ENCODE measurements at places on chromosomes 2 and 18. TPM values are rescaled to one million over a fixed set of nuclear protein-coding genes. Genes with fewer than 3 reads are reported as not detected.

DNA sequence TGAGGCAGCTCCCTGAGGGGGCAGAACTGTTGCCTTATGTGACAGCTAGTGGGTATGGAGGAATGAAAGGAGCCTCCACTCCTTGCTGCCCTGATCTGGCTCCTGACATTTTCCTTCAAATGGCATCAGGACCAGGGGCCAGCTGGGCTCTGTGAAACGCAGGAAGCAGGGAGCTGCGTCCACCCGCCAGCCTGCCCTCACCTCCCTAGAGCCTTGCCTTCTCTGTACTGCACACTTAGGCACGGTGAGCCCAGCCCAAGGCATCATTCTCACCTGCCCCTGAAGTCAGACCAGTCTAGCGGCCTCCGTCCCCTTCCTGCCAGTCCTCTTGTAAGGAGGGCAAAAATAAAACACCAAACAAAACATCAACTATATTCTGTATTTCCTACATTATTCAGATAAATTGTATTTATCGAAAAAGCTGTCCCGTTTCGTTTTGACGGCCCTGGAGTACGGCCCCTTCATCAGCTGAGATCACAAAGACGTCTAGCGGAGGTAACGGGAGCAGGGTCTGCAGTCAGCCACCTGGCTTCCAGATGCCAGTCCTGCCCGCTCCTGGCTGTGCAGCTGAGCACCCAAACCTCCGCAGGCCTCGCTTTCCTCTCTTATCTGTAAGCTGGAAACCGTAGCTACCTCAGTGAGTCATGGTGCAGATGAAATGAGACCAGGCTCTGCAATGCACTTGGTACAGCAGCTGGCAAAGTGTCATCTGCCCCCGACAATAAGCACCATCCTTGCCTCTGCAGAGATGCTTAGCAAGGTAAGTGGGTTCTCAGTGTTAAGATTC lies 6.9 kb upstream of the CTDP1 start:
- no peak for DNase-seq

Gene ITGA4
- total RNA-seq = 12.5 TPM

DNA sequence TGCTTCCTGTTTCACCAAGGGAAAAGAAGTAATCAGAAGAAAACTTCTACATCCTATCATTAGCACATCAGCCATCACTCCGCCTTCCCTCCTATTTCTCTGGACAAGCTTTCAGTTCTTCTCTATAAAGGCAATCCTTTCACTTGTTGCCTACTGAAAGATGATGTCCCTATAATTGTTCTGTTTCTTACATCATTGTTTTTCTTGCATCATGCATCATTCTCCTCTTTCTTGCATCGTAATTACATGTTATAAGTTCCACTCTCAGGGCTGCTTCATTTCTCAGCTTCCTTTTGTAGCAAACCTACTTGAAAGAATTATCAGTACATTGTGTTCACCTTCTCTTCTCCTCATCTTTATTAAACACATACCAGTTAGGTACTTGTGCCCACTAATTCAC lies 7.2 kb downstream of the SLC30A6 start:
- DNase-seq = no peak

- DNase-seq = no peak
Measured at GRCh38 chr2:28488858-28489575, 6.8 kb upstream of the PLB1 start.

Gene CCDC68
- 38.6 TPM for total RNA-seq

Gene LYPD6
- 42.6 TPM for total RNA-seq

DNA sequence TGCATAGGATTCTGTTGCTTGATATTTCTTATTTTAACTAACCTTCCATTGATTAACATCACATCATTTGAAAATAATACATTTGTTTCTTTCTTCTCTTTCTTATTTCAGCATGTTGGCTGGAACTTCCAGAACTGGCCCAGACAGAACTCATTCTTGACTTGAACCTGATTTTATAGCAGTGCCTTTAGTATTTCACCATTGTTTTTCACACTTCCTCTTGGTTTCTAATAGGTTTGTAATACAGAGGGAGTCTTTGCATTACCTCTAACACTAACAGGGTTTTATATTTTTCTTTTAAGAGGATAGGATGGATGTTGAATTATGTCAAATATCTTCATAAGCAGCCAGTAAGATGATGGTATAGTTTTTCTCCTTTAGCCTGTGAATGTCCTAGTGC lies 39.2 kb downstream of the SEMA4F start:
- no peak for DNase-seq

Gene NEURL3
- 0.30 TPM for total RNA-seq

Gene PPP1R1C
- total RNA-seq = 9.8 TPM

- no peak for DNase-seq
Measured at GRCh38 chr2:207879536-207879935, 109.8 kb upstream of the FZD5 start.

- DNase-seq = no peak
Measured at GRCh38 chr2:134324430-134324829, 70.6 kb downstream of the MGAT5 start.

Gene CHRND
- 0.17 TPM for total RNA-seq

- DNase-seq = peak; percentile 5
Measured at GRCh38 chr2:121197369-121198091, 87.5 kb downstream of the TFCP2L1 start.

Gene SLC40A1
- 47.7 TPM for total RNA-seq

DNA sequence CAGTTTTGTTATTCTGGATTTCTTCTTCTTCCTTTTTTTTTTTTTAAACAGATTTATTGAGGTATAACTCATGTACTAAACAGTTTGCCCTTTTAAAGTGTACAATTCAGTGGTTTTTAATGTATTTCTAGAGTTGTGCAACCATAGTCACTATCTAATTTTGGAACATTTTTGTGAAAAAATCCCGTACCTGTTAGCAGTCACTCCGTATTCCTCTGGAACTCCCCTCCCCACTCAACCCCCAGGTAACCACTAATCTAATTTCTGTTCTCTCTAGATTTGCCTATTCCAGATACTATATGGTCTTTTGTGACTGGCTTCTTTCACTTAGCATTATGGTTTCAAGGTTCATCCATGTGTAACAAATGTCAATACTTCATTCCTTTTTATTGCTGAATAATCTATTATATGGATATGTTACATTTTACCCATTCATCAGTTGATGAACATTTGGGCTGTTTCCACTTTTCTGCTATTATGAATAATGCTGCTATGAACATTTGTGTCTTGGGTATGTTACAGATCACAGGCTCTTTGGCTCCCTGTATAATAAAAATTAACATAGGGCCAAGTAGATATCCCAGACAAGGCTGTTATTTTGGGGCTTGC lies 21.9 kb downstream of the EHBP1 start:
- DNase-seq = no peak

- DNase-seq = no peak
Measured at GRCh38 chr2:161119483-161119882, 40.7 kb upstream of the TANK start.

Gene APLF
- 5.8 TPM for total RNA-seq

DNA sequence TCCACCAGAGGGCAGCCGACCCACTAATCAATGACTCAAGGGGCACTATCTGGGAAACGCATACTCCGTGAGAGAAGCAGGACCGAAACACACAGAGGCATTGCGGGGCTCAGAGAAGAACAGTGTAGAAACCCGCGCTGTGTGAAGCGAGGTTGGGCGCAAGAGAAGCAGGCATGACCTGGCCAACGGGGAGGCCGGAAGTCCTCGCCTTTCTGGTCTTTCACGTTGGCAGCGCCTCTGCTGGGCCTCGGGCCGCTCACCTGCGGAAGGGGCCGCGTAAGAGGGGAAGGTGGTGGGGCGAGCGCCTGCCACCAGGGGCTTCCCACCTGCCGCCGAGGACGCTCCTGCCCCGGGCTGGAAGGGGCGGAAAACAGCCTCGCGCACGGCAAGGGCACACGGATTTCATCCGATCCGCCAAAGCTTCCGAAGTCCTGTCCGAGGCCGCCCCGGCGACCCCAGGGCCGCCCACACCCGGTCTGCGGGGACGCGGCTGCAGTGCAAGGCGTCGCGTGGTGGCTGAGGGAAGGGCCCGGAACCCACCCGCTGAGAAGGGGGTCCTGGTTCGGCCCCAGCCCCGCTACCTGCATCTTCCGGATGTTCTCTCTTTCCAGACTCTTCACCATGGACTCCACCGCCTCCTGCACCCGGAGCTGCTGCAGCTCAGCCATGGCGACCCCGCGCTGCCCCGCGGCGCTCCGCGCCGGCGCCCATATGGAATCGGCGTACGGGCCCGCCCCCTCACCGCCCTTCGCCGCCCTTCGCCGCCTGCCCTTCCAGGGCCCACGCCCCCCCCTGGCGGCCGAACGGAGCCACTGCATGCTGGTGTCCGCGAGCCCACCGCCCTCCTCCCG lies at the start of gene FAM136A:
Gene FAM136A (minus strand): TSS at position 724 of the 851 bp plus-strand sequence. CDS start 56 bp downstream, at position 668.
- peak; percentile 95 for DNase-seq

DNA sequence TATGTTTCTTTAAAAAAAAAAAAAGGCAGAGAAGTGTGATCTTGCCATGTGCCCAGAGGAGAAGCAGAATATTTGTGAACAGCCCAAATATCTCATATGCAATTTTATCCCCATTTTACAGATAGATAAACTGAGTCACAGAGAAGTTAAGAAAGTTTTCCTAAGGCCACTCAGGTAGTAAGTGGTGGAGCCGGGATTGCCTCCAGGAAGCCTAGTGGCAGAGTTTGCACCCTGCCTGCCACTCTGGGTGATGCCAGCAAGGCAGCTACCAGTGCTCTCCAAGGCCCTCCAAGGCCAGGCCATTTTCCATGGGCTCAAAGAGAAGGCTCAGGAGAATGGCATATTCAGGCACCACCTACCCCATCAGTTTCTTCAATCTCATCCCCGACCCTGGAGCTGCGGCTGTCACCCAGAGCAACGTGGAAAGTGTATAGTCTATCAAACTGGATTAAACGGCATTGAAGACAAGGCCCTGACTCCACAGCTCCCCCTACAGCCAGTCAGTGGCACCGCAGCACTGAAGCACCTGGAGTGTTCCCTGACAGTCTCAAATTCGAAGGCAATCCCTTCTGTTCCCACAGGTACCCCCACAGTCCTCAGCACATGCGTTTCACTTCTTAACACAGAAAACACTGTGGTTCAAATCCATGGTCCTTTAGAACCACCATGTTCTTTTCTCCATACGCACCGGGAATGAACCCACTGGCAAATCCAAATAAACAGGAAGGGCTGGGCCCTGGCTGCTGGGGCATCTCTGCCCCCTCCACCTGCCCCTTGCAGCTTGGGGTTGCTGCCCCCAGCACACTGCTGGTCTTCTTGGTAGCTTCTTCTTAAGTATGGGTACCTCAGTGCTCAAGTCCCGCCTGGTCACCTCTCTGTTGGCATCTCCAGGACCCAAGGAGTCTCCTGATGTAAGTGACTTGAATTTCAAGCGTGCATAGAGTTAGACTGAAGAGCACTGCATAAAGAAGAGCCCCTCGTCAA lies 175.3 kb downstream of the INHBB start:
- DNase-seq = no peak

- DNase-seq = no peak
Measured at GRCh38 chr2:234674781-234675201, 177.9 kb upstream of the ARL4C start.

Gene SULT1C4
- 36.7 TPM for total RNA-seq

- no peak for DNase-seq
Measured at GRCh38 chr2:149928011-149928410, 340.4 kb upstream of the MMADHC start.

Gene POMC
- total RNA-seq = 8.5 TPM

- DNase-seq = peak; percentile 78
Measured at GRCh38 chr2:60707750-60708371, 48.2 kb upstream of the PAPOLG start.
